Fibroblast of mammary gland (primary cell): ENCODE measurements at places on chromosomes 5 and 9.

GRCh38 chr9:89153232-89154017 lies 25.2 kb downstream of the SHC3 start:
- peak; percentile 94 for DNase-seq

DNA sequence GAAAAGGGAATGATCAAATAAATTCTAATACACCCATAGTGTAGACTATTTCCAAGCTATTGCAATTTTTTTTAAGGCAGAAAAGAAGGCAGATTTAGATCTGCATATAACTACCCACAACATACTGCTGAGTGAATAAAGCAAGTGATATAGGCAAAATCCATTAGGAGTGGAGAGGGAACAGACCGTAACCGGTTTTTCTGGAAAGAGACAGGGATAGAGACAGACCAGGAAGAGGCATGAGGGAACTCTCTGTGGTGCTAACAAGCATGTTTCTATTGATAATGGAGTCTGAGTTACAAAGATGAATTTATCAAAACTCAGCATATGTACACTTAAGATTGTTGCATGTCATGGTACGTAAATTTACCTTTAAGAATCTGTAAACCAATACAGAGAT lies 14.5 kb downstream of the ZDHHC21 start:
- DNase-seq = no peak

- DNase-seq = no peak
Observed at GRCh38 chr5:6584101-6584645, 48.7 kb downstream of the NSUN2 start.

DNA sequence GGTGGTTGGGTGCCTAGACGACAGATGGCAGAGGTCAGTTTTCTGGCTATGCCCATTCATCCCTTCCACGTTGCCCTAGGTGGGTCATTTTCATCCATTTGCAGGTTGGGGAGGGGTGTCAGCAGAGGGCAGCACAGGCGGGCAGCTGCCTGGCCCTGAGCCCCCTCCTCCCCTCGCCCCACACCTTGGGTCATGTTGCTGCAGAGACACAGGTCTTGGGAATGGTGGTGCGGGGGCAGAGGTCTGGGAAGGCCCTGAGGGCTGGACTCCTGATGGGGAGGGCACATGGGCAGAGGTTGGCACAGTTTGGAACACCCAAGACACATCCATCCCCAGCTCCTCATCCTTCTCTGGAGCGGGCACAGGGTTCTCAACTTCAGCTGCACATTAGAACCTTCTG lies 103.2 kb upstream of the LMX1B start:
- DNase-seq = no peak

DNA sequence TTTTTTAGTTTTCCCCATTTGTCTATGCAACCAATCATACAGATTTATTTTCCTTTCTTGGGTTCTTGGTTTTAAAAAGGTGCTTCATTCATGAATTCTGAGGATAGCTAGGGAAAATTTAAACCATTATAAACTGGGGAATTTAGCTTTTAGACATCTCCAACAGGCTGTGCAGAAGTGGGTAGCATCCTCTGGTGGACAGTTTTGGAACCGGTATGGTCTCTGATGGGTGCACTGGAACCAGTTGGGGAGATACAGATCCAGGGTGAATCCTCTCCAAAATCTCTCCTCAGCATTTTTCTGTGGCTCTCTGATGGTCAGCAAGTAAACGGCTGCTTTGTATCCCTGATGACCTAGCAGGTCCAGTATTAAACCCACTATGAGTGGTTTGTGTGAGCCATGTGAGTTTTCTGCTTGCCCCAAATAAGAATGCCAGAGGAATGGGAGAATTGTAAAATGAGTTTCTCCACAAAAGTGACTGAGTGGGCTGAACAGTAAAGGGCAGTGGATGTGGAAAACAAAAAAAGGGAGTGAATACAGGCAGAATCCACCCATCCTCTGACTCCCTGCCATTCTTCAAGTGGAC lies 9.1 kb upstream of the DNAJC25 start:
- DNase-seq = peak; percentile 59

DNA sequence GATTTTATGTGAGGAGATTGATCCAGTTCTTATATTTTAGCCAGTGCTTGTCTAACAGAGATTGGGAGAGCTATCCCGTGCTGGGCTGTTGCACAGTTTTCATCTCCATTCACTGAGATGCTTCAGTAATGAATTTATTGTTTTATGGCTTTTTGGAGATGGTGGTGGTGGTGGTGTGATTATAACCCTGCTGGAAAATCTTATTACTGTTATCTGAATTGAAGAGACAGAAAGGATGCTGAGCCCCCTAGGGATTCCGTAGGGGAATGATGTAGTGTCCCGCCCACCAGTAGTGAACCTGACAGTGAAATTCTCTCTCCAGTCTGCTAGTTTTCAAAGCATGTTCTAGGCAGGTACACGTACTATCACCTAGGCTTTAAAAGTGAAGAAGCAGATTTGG lies 1.9 kb downstream of the RAI14 start:
- peak; percentile 60 for DNase-seq

DNA sequence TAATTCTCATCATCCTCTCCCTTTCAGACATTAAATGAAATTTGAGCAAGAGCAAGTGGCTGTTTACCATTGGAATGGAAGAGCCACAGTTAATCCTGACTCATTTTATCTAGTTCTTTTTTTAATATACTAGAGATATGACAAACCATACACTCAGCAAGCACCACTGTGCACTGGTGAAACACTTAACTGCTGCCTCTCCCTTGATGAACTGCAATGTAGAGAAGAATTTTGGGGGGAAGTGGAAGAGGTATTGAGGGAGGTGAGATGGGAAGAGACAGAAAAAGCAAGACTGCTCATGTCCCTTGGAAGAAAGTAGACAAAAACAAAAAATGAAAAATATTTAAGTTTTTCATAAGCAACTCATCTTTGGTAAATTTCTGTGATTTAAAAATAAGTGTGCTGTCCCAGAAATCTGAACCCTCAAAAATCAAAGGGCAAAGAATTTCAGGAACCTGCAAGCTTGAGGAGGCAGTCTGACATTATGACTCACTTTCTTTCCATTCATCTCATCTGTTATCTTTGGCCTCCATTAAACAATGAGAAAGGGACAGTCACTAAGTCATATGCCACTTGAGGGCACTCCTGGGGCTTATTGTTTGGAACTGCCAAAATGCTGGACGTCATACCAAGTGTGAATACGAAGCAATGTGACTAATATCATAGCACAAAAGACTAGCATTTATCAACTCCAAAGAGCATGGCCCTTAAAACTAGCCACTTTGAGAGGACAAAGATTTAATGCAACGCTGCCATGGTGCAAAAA lies 566.8 kb upstream of the DMAC1 start:
- DNase-seq = peak; percentile 86

DNA sequence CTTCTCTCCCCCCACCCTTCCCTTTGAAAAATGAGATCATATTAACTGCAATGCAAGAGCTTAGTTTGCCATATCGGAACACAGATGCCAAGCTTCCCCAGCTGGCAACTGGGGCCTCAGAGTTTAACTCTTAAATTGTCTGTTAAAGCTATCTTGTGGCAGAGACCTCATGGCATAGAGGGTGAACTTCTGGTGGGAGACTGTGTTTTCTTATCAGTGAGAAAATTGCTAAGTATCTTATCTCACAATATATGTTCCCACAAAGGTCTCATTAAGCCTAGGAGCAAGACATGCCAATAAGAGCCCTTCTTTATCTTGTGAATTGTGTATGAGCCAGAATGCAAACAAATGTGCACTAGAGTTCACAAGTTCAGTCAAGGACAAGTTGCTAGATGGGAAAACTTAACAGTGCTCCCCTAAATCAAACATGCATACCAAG lies 12.3 kb downstream of the NFIB start:
- DNase-seq = no peak

- DNase-seq = no peak
Observed at GRCh38 chr9:93307468-93308157, 123.7 kb downstream of the WNK2 start.

- DNase-seq = no peak
Observed at GRCh38 chr9:134170532-134171315, 6.4 kb upstream of the RNU6ATAC start.

DNA sequence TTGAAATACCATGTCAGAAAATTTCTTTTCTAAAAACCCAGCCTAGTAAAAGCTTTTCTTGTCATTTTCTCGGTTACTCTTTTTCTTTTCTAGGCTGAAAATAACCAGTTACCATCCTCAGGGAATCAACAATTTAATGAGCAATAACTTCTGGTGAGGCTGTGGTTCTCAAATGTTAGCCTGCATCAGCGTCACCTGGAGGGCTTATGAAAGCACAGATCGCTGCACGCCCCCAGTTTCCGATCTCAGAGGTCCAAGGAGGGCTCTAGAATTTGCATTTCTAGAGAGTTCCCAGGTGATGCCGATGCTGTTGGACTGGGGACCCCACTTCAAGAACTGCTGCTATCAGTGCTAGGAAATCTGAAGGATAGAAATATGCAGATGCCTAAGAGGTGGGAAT lies 28.9 kb upstream of the TLE1 start:
- no peak for DNase-seq

GRCh38 chr9:134356496-134357470 lies 30.5 kb downstream of the RXRA start:
- DNase-seq = no peak

- no peak for DNase-seq
Observed at GRCh38 chr9:1415146-1415545, 365.0 kb downstream of the DMRT2 start.
